ENCODE measurements at places on chromosomes 16 and 17. TPM values are rescaled to one million over a fixed set of nuclear protein-coding genes. Genes with fewer than 3 reads are reported as not detected.

GRCh38 chr16:17804857-17805256, 334.1 kb upstream of the XYLT1 start:
- DNase-seq, result no peak

- DNase-seq, result peak; percentile 36
These were observed 66.8 kb downstream of the DNAH3 start for GRCh38 chr16:21083729-21084268.

DNA sequence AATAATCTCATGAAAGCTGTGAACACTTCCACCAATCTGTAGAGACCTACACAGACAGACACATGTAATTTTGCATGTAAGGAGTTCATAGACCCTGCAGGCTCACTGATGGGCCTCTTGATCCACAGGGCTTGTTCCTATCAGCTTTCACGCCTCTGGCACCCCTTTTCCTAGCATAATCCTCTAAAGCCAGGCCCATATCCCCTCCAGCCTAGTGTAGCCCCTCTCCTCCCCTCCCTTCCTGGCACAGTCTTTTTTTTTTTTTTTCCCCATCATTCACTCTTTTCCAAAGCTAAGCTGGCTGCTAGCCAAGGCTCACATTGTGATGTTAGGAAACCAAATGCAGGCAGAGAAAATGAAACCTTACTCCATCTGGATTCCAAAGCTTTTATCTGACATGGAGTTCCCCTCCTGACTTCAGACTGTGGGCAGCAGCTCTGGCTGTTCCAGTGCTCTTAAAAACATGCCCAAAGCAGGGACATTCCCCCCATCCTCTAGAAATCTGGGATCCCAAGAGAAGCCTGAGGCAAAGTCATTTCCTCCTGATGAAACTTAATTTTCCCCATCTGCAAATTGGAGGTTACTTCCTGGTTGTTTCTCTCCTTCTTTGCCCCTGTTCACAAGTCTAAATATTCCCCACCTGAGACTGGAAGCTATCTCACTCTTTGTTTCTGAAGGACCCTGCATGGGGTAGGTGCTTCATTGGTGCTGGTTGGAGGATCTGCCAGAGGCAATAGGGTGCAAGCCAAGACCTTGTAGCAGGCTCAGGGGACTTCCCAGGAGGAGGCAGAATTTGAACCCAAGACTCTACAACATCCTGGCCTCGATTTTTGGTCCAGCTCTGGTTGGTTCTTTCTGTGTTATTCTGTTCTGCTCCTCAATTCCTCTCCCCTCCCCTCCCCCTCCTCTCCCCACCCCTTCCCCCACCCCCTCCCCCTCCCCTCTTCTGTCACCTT, 9.9 kb upstream of the CCL5 start:
- DNase-seq, result peak; percentile 57

- no peak for DNase-seq
These were observed 35.6 kb downstream of the YPEL2 start for GRCh38 chr17:59366773-59367656.

DNA sequence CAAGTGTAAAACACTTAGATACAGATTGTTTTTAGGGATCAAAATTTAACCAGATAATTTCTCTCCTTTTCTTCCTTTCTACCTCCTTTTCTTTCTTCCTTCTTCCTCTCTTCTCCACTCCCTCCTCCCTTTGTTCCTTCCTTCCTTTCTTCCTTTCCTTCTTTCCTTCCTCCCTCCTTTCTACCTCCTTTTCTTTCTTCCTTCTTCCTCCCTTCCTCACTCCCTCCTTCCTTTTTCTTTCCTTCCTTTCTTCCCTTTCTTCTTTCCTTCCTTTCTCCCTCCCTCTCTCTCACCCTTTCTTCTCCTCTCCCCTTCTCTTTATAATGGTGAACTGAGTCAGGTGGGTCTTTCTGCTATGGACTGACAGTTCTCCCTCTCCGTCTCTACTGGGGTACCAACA, 397.5 kb upstream of the CDH11 start:
- DNase-seq, result no peak

GRCh38 chr16:16143038-16143763, 80.1 kb downstream of the ABCC6 start:
- no peak for DNase-seq

DNA sequence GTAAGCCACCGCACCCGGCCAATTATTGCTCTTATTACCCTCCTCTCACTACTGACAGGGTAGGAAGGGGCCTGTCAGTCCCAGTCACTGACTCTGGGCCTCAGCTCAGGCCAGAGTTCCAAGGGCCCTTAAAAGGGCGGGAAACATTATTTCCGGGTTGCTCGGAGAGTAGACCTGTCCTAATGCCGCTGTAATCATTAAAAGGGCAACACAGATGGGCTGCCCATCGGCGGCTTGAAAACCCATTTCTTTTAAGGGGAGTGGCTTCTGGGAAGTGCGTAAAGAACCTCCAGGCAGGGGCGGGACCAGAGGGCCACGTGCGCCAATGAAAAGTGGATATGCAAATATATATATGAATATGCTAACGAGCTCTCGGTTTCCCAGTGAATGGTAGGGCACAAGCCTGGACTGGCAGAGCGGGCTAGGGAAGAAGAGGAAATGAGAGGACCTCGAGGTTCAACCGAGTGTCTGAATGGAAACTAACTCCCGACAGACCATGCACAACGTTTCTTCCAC, 26.6 kb downstream of the PIPOX start:
- peak; percentile 48 for DNase-seq

DNA sequence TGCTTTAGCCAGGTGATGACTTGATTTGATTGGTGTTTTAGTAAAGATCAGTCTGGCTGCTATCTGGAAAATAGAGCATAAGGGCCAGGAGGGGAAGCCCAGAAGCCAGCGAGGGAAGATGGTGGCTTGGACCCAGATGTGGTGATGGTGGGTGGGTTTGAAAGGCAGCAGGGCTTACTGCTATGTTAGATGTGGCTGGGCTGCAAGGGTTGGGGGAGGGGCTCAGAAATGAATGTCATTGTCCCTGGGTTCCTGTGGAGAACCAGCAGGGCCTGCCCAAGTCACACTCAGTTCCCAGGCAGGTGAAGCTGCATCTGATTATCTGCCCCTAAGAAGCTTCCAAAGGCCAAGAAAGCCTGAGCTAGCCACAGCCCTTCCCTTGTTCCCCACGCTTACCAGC, 71.7 kb upstream of the BRD7 start:
- DNase-seq, result no peak

GRCh38 chr16:66416939-66417700, 10.0 kb upstream of the BEAN1 start:
- DNase-seq, result peak; percentile 75

- DNase-seq, result no peak
These were observed 116.0 kb downstream of the SOCS1 start for GRCh38 chr16:11140098-11140375.

DNA sequence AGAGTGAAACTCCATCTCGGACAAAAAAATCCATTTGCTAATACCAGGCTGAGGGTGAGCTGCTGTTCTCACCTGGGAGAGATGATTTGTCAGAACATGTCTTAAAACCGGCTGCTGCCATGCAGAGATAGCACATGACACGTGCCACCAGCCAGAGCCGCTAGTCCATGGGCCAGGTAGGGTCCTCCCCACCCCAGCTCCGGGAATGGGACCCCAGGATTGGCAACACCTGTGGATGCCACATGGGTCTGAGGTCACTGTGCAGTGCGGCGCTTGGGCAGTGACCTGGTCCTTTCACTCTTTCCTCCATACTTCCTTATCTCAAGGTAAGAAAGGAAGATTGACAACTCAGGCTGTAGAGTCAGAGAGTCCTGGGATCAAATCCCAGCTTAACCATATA, 393.3 kb upstream of the TNRC6C start:
- DNase-seq, result no peak

GRCh38 chr16:30934827-30935557, 11.6 kb downstream of the FBXL19 start:
- DNase-seq, result peak; percentile 26

DNA sequence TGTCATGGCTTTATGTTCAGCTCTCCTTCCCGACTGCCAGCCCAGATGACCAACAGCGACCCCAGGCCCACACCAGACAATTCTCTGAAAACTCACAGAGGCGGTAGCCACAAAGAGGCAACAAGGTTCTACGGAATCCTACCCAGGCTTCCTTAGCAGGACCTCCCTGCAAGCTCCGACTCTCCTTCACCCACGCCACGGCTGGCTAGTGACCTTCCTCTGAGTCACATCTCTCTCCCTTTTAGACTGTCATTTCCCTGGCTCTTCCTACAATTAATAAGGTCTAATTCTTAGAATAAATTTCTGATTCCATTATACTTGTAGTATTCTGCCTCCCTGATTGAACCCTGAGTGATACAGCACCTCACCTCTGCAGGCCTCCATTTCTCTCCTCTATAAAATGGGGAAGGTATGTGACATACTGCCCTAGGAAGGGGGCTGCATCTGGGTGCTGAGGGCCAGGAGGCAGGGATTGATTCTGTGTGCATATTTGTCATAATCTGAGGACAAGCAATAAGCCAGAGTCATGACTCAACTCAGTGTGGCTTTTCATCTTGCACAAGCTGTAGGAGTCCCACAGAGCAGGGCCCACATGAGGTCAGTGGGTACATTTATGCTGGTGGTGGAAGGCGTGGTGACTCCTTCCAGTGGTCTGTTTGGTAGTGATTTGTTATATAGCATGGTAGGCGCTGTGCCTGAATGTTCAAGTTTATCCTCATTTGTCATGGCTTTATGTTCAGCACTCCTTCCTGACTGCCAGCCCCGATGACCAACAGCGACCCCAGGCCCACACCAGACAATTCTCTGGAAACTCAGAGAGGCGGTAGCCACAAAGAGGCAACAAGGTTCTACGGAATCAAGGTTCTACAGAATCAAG, 46.2 kb downstream of the SMPD3 start:
- peak; percentile 41 for DNase-seq

GRCh38 chr17:8494506-8495111, 58.9 kb downstream of the NDEL1 start:
- DNase-seq, result no peak

DNA sequence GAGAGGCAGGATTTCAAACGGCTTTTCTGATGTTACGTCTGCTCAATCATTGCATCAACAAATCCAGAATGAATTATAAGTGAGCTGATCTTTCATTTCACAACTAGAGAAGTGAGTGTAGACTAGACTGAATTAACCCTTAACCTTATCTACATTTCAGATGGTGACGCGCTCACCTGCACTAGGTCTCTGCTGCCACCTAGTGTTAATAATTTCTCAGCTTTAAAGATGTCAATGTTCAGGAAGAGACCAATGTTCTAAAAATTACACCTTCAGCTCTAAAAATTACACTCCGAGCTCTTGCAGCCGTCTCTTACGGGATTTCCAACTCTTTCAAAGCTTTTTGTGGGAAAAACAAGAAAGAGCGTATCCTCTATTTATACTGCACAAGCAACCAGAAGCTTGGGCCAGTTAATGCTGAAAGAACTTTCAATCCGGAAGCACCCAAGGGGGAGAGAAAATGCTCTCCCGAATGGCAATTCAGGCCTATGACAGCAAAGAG, 88.2 kb upstream of the FA2H start:
- DNase-seq, result peak; percentile 49

GRCh38 chr17:66850692-66851091, 15.8 kb downstream of the CACNG5 start:
- no peak for DNase-seq

- no peak for DNase-seq
These were observed 57.0 kb downstream of the PITPNC1 start for GRCh38 chr17:67434061-67434525.

GRCh38 chr16:67470359-67470758, 10.6 kb downstream of the ATP6V0D1 start:
- DNase-seq, result no peak

DNA sequence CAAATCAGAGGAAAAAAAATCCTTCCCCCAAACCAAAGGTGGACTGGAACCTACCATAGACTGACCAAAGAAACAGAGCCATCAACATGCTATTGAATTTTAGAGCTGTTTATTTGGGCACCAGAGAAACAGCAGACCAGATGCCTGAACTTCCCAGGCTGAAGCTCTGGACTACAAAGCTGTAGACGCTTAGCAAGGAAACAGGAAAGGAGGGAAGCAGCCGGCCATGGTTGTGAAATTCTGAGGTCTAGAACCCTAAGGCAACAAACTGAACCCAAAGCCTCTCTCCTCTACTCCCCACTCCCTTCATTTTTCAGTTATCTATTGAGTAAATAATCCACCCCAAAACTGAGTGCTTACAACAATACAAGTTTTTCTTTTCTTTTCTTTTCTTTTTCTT, 45.4 kb upstream of the MEIOC start:
- no peak for DNase-seq

GRCh38 chr16:53053967-53054669, 673 bp upstream of the CHD9 start:
- DNase-seq, result no peak

DNA sequence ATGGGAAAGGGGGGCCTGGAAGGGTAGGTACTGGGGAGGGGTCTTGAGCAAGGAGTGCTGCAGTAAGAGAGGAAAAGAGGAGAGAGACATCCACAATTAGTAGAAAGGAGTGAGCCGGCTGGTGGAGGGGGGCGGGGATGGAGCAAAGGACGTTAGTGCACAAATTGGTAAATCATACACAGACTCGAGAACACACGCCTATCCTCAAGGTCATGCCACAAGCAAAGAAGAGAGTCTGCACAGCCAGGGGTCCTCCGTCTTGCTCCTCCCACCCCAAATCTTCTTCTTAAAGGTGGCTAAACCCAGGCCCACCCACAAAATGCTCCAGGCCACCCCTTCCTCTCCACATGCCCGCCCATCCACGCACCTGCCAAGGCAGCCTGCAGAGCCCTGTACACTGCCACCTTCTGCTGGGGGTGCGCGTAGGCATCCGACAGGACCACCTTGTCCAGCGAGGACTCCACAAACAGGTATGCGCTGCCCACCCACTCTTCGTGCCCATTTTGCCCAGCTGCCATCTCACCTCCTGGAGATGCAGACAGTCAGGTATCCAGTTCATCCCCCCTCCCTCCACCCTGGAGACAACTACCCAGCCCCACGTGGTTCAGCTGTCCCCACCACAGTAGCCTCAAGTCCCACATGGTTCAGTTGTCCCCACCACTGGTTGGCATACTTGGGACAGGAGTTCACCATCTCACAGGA, 3.4 kb downstream of the TRADD start:
- no peak for DNase-seq

DNA sequence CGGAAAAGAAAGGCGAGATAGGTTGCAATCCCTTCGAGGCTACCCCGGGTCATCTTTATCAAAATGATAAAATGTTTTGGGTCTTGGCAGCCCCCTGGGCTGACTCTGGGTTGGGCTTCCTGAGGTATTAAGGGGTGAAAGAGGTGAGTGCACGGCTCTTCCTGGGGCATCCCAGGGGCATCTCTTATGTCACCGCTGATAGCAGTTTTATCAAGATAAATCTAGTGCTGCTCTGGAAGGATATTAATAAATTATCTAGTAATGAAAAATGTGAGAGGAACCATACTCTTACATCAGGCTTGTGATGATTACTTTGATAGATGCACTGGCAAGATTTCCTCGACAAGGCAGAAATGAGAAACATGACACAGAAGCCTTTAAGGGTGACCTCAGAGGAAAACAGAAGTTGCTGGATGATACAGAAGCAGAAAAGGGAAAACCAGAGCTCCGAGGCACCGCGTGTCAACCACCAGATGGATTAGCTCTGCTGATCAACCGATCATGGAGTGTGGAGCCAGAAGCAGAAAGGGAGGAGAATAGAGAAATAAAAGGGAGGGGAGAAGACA, 491.3 kb downstream of the TMEM114 start:
- DNase-seq, result no peak

Gene EXOC3L1
- 0.03 TPM for polyA plus RNA-seq

Gene GPR142
- not detected for polyA plus RNA-seq

Gene TRPV2
- polyA plus RNA-seq, result 0.09 TPM

Gene KRT9
- 0.35 TPM for polyA plus RNA-seq

Gene KRT36
- not detected for polyA plus RNA-seq

Gene RNF43
- 6.4 TPM for polyA plus RNA-seq

Gene C16orf96
- polyA plus RNA-seq, result not detected

Gene PLCD3
- 171 TPM for polyA plus RNA-seq

Gene KRTAP9-8
- not detected for polyA plus RNA-seq

Gene DHX58
- polyA plus RNA-seq, result 4.8 TPM

Gene PCGF2
- polyA plus RNA-seq, result 6.4 TPM

Gene ACSM2B
- not detected for polyA plus RNA-seq

Data from mammary epithelial cell (primary cell).